ENCODE measurements at places on chromosomes 16 and 17.

DNA sequence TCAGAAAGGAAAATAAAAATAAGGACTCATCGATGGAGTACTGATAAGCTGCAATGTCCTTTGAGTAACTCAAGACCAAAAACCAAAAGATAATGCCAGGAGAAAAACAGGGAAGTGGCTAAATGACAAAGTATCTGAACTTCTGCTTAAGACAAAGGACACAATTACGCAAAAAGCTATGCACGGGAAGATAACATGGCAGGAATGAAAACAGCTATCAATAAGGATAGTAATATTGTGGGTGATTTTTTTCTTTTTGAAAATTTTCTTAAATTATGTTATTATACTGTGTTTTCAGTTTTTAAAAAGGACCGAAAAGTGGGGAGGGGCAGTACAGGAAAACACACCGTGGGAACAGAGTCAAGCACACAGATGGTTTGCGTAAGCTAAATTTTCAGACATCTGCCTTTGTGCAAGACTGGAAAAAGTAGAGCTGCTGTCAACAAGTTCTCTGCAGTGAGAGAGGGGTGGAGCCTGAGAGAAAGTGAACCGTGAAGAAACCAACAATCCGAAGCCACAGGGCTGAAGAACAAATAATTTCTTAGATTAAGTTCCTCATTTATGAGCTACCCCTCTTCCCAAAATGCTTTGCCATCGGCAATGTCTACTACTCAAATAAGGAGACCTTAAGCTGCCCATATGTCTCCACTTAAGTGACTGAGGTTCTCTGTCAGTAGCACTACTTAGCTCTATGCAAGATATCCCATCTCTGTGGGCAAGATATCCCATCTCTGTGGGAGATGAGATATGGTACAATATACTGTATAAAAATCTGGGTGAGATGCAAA, 99.9 kb upstream of the CORO6 start:
- DNase-seq = no peak

DNA sequence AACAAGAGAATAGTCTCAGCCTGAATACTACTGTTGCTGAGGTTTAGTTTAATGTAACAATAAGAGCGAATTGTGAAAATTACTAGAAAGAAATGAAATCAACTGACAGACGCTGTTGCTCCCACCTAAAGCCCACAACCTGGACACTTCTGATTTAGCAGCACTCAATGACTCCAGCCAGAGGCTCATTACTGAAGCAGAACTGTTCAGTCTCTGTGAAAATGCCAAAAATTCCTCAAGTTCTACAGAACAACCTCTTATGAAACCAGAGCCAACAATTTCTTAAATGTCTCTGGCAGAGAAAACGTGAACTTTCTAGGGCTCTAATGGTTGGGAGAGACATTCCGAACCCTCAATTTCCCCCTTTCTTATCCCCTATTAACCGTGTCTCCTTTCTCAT, 9.9 kb downstream of the PSME3IP1 start:
- DNase-seq = no peak

GRCh38 chr16:76897816-76898215, 293.2 kb upstream of the MON1B start:
- no peak for DNase-seq

DNA sequence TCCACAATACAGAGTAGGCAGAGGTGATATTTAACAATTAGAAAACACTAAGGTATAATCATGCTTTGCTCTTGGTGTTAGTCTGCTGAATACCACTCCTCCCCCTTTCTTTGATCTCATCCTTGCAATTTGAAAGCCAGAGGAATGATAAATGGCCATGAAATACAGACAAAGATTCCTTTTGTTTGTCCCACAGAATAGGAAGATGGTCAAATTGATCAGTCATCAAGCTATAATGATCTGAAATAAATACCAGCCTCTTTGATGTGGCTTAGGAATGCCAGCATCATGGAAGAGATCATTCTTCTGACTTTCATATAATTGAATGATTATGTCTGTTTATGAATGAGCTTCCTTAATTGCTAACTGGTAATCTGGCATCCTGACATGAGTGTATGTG, 1541.7 kb upstream of the CDH8 start:
- DNase-seq = no peak

- no peak for DNase-seq
Observed at GRCh38 chr17:72165192-72165866, 44.5 kb downstream of the SOX9 start.

- no peak for DNase-seq
Observed at GRCh38 chr16:27588057-27588456, 38.1 kb downstream of the KATNIP start.

DNA sequence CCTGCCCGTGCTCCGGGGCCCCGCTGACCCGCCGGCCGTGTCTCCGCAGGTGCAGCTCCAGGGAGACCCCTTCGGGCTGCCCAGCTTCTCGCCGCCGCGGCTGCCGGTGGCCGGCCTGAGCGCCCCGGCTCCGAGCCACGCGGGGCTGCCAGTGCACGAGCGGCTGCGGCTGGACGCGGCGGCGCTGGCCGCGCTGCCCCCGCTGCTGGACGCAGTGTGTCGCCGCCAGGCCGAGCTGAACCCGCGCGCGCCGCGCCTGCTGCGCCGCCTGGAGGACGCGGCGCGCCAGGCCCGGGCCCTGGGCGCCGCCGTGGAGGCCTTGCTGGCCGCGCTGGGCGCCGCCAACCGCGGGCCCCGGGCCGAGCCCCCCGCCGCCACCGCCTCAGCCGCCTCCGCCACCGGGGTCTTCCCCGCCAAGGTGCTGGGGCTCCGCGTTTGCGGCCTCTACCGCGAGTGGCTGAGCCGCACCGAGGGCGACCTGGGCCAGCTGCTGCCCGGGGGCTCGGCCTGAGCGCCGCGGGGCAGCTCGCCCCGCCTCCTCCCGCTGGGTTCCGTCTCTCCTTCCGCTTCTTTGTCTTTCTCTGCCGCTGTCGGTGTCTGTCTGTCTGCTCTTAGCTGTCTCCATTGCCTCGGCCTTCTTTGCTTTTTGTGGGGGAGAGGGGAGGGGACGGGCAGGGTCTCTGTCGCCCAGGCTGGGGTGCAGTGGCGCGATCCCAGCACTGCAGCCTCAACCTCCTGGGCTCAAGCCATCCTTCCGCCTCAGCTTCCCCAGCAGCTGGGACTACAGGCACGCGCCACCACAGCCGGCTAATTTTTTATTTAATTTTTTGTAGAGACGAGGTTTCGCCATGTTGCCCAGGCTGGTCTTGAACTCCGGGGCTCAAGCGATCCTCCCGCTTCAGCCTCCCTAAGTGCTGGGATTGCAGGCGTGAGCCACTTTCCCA, 5.9 kb downstream of the CTF1 start:
- DNase-seq = peak; percentile 64

GRCh38 chr17:60538726-60539125, 12.7 kb upstream of the APPBP2 start:
- DNase-seq = no peak

- DNase-seq = no peak
Observed at GRCh38 chr16:22318690-22319358, 21.6 kb downstream of the POLR3E start.

DNA sequence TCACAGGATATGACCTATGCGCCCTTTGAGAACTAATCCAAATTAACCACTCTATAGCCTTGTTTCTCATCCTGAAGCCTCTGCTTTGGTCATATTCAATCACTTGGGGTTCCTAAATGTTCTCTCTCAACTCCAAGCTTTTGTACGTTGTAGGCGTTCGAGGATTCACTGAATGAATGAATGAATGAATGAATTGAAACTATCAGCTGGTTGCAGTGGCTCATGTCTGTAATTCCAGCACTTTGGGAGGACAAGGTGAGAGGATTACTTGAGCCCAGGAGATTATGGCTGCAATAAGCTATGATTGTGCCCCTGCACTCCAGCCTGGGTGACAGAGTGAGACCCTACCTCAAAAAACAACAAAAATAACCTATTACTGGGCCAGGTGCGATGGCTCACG, 5.9 kb upstream of the SUMO2 start:
- DNase-seq = no peak

DNA sequence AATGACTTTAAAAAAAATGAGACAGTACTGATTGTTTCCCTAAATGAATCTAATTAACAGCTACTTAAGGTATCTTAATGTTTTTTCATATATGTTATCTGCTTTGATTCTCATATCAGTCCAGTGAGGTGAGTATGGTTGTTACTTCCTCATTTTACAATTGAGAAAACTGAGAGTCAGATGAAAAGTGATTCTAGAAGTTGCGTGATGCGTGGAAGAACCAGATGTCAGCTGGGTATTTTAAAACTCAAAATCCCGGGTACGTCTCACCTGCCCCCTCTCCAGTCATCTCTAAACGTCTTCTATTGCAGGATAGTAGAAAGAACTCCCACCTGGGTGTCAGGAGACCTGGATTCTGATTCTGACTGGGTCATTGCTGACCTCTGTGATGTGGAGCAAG, 89.2 kb downstream of the MAP2K6 start:
- no peak for DNase-seq

GRCh38 chr16:51524555-51525373, 373.7 kb upstream of the SALL1 start:
- DNase-seq = peak; percentile 19

DNA sequence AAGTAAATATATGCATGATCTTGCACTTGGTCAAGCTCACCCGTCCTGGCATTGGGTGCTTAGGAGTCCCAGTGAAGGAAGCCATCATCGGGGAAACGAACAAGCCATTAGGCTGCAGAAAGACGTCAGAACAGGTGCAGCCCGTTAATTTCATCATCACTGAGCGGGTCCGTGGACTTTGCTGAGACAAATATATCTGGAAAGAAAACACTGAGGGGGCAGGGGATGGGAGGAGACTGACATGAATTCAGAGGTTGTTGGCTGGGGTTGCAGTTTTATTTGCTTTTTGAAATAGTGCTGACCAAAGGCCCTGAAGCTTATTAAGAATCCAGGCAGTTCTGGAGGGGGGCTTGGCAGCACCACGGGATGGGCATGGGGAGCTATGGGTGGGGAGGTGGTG, 207.2 kb downstream of the ENGASE start:
- no peak for DNase-seq

DNA sequence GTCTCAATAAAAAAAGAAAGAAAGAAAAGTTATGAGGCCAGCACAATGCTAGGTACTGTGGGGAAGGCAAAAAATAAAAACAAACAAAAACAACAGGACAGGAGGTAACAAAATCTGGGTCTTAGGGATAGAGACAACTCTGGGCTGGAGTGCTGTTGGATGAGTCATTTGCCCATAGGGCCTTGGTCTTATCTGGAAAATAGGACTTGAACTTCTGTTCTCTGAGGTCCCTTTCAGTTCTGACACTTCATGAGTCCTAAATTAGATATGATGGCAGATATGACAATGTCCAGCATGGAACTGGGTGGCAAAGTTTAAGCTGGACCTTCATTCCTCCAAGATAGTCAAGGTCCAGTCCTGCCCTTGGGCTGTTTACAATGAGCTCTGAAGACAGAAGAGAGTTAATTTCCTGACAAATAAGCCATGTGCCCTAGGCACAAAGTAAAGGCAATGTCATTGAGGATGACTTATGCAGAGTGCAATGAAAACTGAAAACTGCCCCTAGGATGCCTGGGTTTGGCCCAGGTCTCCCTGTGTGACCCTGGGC, 8.9 kb upstream of the HDAC5 start:
- DNase-seq = no peak

GRCh38 chr17:28926366-28926765, 23.5 kb upstream of the DHRS13 start:
- no peak for DNase-seq

DNA sequence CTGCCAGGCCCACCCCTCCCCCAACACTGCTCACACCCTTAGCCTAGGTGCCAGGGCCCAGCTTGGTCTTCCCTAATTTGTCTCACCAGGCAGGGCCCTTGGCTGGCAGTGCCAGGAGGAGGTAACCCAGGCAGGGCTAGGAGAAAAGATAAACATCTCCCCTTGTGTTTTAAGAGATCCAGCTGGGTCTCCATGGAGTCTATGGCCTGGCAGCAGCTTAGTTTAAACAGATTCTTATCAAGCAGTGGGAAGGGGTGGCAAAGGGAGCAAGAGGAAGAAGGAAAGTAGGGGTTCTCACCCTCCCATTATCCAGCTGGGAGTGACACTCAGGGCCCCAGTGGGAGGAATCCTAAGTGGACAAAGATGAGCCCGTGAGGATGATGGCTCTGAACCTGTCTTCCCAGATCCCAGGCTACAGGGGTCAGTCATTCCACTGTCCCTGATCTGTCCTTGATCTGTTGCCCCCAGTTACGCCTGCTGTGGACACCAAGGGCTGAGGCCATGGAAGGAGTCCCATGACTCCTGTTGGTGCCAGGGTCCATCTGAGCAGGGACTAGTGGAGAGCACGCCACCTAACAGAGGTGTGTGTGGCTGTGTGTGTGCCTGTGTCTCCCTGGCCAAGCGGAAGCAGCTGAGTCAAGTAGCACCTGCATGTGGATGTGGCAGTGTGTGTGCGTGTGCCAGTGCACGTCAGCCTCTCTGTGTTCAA, 47.4 kb upstream of the MEIOC start:
- DNase-seq = no peak

DNA sequence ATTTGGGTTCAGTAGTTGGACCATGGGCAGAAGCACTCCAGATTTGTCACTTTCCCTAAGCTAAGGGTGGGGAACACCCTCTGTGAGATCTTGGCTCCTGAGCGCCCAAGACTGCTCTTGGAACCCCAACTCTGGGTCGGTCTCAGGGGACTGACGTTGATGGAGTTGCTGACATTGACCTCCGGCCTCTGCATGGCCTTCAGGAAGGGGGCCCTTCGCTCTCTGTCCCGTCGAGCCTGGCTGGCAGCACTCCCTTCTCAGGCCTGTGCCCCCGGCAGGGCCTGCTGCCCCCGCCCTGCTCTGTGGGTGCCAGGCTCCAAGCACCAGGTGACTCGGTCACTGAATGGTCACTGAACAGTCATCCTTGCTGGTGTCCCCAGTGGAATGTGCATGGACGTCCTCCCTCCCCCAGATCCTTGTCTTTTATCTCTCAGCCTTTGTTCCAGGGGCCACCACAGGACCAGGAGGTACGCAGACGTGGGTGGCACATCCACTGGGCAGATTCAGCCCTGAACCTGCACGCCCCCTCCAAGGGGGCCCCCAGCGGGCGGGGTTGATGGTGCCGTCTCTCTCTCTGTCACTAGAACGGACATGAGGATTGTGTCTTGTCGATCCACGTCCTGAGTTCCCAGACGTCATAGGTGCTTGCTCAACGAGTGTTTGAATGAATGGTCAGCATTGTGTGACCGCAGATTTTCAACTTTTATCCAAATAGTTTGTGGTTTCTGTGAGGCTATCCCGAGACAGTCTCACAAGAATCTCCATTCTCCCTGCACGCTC, 314.5 kb downstream of the SEC14L1 start:
- peak; percentile 92 for DNase-seq

- DNase-seq = no peak
Observed at GRCh38 chr17:2981325-2981724, 82.1 kb downstream of the OR1D5 start.

DNA sequence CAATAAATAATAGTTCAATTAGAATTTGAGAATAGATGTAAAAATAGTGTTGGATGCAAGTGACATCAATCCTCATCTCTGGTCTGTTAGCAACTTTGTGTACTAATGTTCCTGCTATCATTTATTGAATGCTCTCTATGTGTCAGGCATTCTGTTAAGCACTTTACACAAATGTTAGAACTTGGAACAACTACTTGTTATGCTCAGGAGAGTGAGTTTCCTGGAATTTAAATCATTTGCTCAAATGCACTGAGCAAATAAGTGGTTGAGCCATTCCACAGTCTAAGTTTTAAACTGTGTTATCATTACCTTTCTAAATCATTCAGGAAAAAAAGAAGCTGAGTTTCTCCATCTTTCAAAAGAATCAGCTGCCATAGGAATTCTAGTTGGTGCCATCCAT, 1327.3 kb upstream of the GOT2 start:
- no peak for DNase-seq

GRCh38 chr16:67264866-67265265, 14.5 kb upstream of the PLEKHG4 start:
- no peak for DNase-seq

GRCh38 chr16:79380995-79381602, 219.4 kb downstream of the MAF start:
- DNase-seq = no peak

Data from SJSA1 (cell line).